8988T (cell line): ENCODE measurements at places on chromosomes 1 and 21.
A peak's percentile ranks its signal among the peaks of the same experiment; 100 is the strongest.

DNA sequence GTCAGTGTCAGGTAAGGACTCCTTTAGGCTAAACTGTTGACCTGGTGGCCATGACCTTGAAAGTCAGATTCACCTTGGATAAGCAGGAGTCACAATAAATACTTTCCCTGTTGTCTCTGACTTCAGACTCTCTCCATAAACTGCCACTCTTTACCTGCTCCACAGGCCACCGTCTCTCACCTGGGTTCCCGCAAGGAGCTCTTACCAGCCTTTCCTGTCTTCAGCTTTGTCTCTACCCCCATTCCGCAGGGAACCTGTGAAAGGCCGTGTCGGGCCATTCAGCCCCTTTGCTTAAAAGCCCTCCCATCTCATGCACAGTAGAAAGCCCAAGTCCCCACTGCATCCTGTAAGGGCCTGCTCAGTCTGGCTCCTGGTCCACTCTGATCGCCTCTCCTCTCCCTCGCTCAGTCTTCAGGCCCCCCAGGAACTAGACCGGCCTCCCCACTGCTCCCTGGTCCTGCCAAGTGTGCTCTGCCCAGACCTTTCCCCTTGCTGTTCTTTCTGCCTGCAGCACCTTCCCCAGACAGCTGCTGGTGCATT lies 79.5 kb downstream of the ACTL8 start:
- DNase-seq, result no peak

DNA sequence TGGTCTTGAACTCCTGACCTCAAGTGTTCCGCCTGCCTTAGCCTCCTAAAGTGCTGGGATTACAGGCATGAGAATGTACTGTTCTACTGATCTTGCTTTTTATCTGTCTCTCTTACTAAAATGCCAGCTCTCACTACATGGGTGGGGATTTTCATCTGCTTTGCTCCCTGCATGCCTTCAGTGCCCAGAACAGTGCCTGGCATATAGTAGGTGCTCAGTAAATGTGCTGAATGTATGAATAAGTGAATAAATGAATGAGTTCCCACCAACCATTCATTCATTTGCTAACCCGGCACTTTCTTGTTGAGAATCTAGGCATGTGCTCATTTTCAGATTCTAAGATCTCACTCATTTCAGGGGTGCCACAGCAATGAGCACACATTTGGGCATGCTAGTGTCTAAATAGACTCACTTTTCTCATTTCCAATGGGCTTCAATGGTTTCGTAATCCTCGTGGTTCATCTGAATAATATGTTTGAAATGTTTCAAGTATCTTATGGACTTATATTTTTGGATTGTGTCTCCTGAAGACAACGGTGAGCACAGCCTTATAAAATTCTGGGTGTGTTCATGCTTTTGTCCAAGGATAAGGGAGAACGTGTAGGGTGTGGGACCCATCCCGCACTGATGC lies 7.6 kb downstream of the DHRS3 start:
- DNase-seq, result no peak

DNA sequence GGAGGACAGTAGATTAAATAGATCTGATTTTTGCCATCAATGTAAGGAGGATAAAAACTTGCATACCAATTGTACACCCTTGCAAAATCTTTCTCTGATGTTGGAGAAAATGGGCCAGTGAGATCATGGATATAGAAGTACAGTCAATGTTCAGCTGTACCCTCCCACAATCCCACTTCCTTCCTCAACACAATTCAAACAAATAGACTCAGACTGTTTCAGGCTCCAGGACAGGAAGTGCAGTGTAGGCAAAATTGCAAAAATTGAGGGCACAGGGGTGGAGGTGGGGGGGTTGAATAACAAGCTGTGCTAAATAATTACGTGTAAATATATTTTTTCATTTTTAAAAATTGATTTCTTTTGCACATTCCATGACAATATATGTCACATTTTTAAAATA lies 3.9 kb upstream of the IFI44 start:
- DNase-seq, result no peak

DNA sequence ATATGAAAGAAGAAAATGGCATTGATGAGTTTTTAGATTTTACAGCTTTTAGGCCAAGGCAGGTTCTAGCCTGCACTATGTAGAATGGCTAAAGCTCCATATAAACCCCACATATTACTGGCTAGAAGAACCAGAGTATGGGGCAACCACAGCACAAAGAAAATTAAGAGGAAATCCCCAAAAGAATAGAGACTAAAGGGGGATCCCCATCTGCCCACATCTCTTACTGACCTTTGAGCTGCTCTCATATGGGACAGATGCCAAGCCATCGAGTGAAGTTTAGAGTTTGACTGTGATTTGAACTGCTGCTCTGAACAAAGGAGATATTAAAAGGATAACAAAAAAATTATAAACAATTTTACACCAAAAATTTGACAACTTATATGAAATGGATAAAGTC lies 102.2 kb upstream of the HAO2 start:
- no peak for DNase-seq

DNA sequence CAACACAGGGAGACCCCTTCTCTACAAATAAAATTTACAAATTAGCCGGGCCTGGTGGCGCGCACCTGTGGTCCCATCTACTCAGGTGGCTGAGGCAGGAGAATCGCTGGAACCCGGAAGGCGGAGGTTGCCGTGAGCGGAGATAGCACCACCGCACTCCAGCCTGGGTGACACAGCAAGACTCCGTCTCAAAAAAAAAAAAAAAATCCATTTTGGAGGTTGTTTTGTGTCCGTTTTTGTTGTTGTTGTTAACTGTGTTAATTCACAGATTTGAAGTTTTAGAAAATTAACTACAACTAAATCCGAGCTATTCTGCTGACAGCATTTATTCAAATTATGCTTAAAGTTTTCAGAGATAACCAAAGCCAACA lies 618 bp downstream of the CLCC1 start:
- no peak for DNase-seq

GRCh38 chr1:224704107-224704735 lies 88.1 kb downstream of the CNIH3 start:
- no peak for DNase-seq

DNA sequence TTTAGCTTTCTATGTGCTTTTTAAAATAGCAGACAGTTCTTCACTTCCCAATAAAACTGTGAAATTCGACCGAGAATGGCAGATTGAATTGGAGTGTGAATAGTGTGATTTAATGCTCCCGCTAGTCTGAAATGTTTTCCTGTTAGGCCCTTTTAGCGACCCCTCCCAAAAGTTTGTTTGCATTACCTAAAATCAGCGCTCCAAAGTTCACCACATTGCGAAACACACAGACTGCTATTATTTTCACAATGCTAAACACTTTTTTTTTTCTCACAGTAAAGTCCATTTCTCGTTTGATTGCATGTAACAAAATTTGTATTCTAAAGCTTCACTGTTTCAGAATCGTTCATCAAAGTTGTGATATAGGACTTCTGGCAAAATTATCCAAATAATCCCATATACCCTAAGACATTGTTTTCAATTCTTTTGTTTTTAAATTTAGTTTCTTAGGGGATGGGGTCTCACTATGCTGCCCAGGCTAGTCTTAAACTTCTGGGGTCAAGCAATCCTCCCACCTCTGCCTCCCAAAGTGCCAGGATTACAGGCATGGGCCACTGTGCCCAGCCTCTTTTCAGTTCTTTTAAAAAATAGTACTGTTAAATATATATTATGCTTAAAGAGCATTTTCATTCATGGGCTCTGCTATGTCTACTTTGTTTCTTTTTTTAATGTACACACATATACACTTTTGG lies 76.5 kb upstream of the USH2A start:
- DNase-seq, result no peak

DNA sequence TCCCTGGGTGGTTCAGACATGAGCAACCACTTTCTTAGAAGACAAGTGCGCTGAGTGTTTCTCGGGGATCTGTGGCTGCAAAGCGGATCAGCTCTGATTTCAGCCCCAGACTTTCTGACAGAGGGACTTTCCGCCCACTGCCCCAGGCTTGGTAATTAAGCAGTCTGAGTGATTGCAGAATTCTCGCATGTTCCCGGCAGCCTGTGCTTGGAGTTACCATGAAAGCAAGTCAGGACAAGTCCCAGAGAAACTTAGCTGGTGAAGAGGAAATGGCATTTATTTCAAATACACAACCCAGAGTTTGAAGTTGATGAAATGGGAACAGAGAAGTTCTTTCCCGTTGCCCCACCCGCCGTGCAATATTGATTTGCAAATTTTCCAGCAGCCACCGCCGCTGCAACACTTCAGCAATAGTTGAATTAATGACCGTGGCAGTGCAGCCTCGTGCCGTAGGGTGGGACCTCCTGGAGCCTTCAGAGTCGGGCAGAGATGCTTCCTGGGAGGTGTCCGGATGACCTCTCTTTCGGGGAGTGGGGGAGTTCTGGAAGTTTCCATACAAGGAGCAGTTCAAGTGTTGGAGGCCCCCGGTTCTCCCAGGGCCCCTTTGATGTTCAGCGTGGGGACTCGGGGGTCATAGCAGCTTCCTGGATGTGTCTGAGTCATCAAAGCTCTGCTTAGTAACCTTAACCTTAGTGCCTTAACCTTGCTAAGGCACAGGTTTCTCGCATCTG lies 134.7 kb downstream of the KAZN start:
- DNase-seq, result no peak

DNA sequence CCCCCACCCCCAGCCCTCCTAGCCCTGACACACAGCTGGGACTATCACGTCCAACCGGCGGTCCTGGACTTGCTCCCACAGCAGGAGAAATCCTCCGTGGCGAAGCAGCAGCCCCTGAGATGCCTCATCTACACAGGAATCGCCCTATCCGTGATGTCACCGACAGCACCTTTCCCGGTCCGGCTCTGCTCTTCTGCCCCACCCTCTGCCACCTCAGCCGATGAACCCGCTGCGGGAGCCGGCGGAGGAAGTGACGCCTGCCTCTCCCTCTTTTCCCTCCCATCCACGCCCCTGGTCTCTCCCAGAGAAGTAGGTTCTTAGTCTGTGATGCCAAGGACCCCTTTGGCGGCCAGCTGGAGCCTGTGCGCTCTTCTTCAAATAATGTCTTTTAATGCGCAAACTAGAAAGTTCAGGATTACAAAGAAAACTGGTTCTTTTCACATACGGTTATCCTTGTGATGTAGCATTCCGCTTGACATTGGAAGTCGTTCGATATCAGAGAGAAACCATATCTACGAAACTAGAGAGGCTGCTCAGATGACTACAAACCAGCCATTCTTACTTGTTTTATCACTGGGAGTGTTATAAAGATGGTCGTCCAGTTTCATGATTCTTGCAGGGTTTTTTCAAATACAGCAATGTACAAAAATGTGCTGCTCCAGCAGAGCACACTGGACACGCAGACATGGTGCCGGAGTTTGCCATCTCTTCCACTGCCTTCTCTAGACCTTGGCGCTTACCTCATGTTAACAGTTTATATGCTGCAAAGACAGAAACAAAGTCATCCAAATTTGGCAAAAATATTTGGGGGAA lies 120.3 kb downstream of the PPIAL4G start:
- peak; percentile 32 for DNase-seq

- no peak for DNase-seq
Measured at GRCh38 chr1:223144914-223145313, 1.9 kb upstream of the TLR5 start.
